ENCODE measurements at places on chromosomes 2 and 18.

DNA sequence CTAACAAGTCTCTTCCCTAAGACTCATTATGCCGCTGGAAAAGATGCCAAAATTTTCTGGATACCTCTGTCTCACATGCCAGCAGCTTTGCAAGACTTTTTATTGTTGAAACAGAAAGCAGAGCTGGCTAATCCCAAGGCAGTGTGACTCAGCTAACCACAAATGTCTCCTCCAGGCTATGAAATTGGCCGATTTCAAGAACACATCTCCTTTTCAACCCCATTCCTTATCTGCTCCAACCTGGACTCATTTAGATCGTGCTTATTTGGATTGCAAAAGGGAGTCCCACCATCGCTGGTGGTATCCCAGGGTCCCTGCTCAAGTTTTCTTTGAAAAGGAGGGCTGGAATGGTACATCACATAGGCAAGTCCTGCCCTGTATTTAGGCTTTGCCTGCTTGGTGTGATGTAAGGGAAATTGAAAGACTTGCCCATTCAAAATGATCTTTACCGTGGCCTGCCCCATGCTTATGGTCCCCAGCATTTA lies 26.3 kb downstream of the DHRS9 start:
- no peak for DNase-seq

DNA sequence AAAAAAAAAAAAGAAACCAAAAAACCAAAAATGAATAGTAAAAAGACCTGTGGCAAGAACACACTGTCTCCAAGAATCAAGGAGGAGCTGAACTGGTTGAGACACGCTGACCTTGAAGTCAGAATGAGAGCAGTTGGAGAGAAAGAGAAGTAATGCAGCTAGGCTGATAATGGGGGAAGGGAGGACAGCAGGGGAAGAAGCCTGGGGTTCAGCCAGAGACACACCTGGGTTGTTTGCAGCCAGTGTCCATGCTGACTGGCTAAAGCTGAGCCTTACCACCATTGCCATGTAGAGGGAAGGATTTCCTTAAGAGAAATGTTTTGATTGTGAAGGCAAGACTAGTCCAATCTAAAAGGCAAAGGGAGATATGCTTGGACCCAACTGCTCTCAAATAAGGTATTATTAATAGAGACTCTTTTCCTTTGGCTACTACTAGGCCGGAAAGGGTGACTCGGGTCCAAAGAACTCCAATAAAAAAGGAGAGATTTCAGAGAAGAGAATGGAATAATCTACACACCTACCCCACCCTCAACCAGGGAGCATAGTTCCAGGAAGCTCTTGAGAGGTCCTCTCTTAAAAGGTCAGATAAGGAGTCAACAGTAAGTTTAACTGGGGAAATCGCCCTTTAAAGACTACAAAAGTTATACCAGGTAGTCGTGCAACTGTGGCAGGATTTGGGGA lies 25.2 kb upstream of the REL start:
- DNase-seq = no peak

GRCh38 chr2:63651861-63652651 lies 63.3 kb downstream of the MDH1 start:
- DNase-seq = no peak

DNA sequence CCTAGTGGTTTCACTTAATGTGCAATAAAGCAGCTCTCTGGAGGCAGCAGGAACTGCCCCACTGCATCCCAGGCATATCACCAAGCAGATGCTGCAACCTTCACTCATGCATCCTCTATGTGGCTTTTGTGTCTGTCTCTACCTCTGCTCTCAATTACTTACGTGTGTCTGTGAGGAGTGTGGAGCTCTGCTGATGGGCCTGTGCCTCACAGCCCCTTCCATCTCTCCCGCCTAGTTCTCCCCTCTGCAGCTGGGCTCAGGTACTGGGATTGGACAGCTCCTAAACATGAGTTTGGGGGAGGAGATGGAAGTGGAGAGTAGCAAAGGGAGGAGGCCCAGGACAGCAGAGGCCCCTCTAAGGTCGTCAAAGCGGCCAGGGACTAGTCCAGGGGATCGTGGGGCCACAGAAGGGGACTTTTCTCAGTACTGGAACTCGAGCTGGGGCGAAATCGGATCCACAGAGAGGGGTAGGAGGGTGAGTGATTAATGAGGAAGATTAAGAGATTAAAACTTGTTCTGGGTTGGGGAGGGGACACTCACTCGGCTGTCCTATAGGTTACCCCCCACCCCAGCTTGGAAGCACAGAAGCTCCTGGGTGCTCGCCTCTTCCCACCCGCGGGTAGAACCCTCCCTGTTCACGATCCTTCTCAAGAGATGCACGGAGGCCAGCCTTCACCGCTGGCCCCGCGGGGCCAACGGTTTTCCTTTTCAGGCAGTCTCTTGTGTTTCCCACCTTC lies 2.1 kb upstream of the LBX2 start:
- DNase-seq = no peak

GRCh38 chr2:167832868-167833287 lies 414.5 kb downstream of the STK39 start:
- DNase-seq = no peak

- no peak for DNase-seq
Measured at GRCh38 chr2:170972296-170973224, 43.5 kb downstream of the GORASP2 start.

DNA sequence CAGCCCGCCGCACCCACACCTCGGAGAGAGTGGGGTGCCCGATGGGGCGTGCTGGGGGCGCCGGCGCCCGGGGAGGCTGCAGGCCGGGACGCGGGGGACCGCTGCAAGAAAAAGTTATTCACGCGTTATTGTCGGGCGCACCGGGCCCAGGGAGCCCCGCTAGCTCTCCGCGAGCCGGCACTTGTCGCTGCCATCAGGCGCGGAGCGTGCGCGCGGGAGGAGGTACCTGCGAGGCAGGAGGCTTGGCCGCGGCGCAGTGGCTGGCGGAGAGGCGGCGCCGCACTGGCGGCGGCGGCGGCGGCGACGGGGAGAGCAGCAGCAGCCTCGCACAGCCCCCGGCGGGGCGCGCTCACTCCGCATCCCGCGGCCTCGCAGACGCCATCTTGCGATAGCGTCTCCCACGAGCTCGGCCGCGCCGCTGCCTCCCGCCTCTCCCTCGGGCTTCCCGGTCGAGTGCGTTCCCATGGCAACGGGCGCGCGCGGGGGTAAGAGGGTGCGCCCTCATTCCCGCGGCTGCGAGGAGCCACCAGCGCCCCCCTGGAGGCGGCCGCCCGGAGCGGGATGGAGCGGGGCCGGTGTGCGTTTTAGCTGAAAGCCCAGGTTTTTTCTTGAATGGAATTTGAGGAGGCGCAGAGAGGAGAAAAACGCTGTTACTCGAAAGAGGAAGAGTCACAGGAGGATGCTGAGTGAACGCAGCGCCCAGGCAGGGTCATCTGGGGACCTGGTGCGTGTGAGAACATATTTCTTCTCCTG lies at the start of gene CHN1:
Gene CHN1, minus strand, starts transcription at position 402 of the 753 bp plus-strand sequence. CDS start 469 bp downstream, outside the sequence.
- DNase-seq = peak; percentile 65

GRCh38 chr2:402721-403120 lies 114.8 kb upstream of the ALKAL2 start:
- no peak for DNase-seq

DNA sequence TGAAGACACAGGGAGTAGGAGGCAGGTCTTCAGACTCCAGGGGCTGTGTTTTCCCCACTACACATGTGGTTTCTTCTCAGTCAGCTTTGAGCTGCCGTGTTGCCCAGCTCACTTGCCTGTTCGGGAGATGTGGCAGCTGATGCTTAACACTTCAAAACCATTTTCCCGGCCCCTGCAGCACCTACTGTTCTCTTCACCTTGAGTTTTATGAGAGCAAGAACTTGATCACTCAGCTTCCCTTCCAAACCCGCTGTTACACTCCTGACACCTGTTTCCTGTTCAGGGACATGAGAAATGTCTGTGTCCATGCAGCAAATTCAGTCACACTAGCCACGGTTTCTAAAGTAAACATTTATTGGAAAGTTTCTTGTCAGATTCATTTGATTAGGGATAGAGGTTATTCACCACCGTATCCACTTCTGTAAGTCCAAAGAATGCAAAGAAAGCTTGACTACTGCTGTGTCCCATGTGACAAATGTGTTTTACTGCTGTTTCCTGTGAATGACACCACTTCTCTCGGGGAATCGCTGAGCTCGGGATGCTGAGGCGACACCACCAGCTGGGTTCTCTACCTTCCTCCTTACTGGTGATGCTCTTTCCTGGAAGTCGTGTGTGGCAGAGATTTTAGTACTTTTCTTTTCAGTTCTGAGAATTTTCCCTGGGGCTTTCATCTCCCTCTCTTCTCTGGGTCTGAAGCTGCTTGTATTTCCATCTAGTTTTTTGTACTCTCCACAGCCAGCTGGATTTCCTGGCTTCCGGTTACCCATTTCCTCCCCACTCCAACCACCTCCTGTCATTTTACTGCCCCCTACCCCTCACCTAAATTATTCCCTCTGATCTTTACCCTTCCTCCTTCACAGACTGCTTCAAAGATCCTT lies 91.7 kb downstream of the KLF7 start:
- DNase-seq = peak; percentile 20

DNA sequence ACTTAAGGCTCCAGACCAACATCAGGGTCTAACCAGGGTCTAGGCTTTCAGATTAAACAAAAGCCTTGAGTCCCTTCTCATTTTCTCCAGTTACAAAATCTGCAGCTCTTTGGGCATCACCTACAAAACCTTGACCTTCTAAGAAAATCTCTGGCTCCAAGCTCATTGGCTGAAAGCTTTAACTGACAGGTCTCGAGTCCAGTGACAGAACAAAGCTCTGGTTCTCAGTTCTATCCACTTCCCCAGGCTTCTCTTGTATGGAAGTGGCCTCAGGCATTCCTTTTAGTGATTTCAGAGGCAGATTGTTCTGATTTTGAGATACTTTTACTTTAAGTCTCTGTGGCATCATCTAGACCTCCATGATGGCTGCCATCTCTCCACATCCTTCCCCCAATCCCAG lies 11.3 kb downstream of the SIX2 start:
- DNase-seq = no peak

DNA sequence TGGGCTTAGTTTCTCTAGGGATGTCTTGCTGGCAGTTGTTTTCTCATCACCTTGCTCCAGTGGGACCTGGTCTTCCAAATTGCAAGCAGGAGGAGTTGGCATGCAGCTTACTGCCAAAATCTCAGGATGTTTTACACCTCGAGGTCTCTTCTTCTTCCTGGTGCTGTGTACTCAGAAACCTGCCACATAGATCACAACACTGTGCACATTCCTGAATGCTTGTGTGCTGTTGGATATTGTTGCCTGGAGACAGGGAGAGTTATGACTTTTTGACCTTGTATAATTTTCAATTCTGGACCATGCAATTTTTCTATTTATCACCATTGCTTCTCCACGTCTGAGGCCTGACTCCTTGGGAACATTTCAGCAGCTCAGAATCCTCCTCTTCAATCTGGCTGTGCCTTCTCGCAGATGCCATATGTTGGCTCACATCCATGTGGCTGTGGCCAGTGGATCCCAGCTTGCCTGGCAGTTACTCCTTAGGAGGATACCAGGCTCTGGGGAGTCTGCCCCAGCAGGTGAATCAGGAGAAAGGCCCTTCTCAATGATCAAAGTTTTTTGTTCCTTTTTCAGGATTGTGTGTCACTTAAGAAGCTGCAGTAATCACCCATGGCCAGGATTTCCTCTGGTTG lies 489.3 kb downstream of the TSN start:
- DNase-seq = no peak

- no peak for DNase-seq
Measured at GRCh38 chr2:24214880-24215279, 40.0 kb downstream of the FAM228A start.

GRCh38 chr18:40939656-40940515 lies 1015.1 kb upstream of the PIK3C3 start:
- DNase-seq = no peak

- DNase-seq = no peak
Measured at GRCh38 chr2:106195981-106196380, 1.9 kb upstream of the UXS1 start.

- DNase-seq = no peak
Measured at GRCh38 chr18:12258719-12259705, 4.9 kb downstream of the CIDEA start.

GRCh38 chr2:166060191-166060590 lies 67.6 kb downstream of the SCN1A start:
- DNase-seq = no peak

DNA sequence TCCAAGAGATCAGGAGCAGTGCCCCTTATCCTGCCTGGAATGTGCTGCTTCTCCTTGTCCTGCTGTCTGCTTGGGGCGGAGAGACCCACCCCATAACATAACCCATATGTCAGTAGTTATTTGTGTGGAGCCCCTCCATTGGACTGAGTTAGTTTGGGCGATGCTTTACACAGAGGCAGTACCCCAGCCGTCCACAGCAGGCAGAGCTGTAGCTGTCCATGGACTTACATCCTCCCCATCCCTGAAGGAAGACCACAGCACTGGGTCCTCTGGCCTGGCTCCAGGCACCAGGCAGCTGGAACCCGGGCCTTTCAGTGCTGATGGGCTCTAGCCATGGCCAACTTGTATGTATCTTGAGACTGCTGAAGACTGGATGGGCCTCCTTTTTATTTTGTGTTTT lies 20.3 kb downstream of the GKN2 start:
- no peak for DNase-seq

DNA sequence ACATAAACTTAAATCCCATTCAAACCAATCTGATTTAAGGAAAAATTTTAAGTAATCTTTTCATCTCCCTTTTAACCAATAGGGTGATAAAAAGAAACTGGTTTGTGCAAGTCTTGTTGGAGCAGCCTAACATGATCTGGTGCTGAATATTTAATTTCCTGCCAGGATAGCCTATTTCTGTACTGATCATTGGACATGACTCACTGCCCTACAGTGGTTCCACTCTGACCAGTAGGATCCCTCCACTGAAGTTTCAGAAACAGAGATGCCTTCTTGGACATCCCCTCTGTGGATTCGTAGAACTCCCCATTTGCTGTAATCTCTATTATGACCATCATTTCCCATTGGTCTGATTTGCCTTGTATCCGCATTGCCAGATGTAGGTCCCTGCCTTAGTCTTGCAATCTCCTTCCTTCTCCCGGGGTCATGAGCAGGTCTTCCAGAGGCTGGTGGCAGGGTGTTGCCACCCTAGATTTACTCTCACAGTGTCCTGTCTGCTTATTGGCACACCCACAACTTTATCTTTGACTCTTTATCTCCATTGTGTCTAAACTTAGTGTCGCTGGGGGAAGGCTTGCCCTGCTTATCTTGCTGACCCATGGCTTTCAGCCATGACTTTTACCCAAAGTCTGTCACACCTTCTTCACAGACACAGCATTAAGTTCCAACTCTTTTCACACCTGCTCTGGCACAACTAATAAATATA lies 12.3 kb upstream of the SETBP1 start:
- DNase-seq = no peak

DNA sequence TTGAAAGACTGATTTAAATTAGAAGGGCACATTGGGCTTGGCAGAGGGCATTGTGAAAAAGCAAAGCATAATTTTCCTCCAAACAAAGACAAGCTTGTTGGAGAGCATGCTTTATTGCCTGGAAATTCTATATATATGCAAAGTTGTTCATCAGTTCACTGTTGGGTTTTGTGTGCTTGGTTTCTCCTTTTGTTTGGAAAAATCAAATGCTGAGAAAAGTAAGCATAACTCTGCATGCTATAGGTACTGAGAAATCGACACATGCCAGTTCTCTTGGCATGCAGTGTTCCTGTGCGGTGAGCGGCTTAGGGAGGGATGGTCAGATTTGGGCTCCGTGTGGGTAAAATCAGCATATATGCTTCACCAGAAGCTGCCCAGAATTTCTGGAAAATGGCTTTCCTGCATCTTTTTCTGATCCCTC lies 161.0 kb downstream of the RAPGEF4 start:
- no peak for DNase-seq
